ENCODE measurements at places on chromosomes 3 and 15. TPM values are rescaled to one million over a fixed set of nuclear protein-coding genes. Genes with fewer than 3 reads are reported as not detected.

Gene CPEB1
- total RNA-seq, result 36.4 TPM

Gene BCHE
- total RNA-seq, result not detected

Gene CCR1
- 0.65 TPM for total RNA-seq

Gene FOXB1
- total RNA-seq, result not detected

Gene RLBP1
- not detected for total RNA-seq

Gene ZNF660
- 3.2 TPM for total RNA-seq

Gene TASOR
- 76.0 TPM for total RNA-seq

Gene CDC25A
- 3.7 TPM for total RNA-seq

Gene GOLGA6A
- 0.13 TPM for total RNA-seq

Gene C3orf49
- not detected for total RNA-seq

Gene LMAN1L
- not detected for total RNA-seq

Gene ST3GAL6
- 1.3 TPM for total RNA-seq

Gene CLDN16
- total RNA-seq, result not detected

Gene USP13
- total RNA-seq, result 11.8 TPM

Gene ERC2
- not detected for total RNA-seq

Gene ANKRD63
- not detected for total RNA-seq

Gene STXBP5L
- total RNA-seq, result not detected

Gene GOLGA8G
- total RNA-seq, result not detected

Gene GLDN
- 56.1 TPM for total RNA-seq

Gene VGLL3
- total RNA-seq, result 15.7 TPM

Gene SYNM
- total RNA-seq, result 24.5 TPM

Gene SPATA12
- total RNA-seq, result not detected

Gene DCLK3
- not detected for total RNA-seq

Gene PCLAF
- 56.4 TPM for total RNA-seq

Gene CAMK2N2
- total RNA-seq, result not detected

Gene RFTN1
- total RNA-seq, result 108 TPM

All from articular chondrocyte of knee joint (primary cell).